ENCODE measurements at places on chromosomes 12 and 14.

DNA sequence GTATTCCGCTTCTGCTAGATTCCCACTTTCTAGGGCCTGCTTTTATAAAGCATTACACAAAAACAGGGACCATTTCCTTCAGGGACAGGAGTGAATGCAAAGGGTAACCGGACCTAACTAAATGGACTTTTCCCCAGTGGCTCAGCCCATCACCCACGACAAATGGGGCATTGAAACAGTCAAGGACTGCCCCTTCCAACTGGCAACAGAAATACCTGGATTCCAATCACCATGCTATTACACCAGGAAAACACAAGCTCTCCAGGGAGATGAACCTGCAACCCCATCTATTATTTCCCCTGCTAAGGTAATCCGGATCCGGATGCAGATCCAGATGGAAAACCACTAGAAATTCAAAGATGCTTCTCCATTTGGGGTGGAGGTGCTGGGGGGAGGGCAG is 1.0 kb downstream of the MPHOSPH9 start:
- DNase-seq: no peak

DNA sequence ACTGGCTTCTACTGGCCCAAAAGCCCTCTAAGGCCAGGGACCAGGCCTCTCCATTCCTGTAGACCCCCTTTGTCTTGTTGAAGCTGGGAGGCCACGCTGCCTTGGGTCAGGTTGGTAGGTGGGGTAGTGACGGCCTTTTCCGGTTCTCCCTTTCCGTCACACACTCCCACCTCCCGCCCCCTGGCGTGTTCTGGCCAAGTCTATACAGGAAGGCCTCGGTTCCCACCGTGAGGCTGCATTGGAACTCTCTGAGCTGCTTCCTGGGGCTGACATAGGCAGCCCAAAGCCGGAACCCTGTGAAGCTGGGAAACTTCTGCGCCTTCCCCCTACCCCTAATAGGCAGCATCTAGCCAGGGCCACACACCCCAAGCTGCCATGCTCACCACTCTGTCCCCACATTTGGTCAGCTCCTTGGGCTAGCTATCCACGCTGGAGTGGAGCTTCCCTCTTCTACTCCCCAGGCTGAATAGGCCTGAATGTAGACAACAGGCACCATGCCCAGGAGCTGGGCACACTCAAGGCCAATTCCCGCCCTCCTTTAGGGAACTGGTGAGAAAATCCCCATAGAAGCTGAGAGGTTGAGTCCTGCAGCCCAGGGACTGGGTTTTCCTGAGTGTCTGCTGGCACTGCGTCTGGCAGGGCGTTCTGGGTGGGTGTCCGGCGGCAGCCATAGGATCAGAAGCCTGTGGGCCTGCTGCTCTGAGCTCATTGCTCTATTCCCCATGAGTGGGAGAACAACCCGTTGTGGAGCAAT is 35.7 kb downstream of the RIN3 start:
- DNase-seq: no peak

DNA sequence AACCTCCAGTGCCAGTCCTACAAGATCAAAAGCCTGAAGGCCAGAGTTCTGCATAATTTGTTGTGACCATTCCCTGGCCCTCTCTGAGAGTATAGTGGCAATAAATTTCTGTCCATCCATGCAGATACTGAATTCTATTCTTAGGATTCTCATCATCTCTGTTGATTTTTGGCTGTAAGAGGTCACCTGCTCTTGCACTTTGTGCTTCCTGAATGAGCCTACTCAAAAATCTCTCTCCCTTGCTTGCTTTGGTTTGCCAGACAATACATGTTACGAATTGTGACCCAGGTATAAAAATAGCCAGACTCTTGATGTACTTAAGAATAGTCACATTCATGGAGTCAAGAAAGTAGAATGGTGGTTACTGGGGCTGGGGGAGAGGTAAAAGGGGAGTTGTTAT is 16.7 kb downstream of the ZNF664 start:
- no peak for DNase-seq

DNA sequence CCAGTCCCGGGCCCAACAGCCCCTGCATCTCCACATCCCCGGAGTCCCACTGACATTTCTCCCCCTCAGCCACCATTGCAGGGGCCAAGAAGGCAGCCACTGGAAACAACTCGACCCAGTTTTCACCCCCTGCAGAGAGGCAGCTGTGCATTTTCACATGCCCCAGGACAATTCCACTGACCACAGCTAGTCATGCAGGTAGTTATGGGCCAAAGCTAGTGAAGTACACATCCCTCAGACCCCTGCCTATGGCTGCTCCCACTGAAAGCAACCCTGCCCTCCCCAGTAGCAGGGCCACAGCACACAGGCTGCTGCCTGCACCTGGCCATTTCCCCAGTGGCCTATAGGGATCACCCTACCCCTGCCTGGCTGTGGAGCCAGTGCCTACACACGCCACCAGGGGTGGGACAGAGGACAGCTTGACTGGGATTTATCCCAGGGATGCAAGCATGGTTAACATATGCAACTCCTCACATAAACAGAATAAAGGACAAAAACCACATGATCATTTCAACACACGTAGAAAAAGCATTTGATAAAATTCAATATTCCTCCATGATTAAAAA is 154.0 kb downstream of the NDUFA12 start:
- DNase-seq: no peak

GRCh38 chr12:126602612-126603011 is 1537.4 kb downstream of the AACS start:
- DNase-seq: no peak

DNA sequence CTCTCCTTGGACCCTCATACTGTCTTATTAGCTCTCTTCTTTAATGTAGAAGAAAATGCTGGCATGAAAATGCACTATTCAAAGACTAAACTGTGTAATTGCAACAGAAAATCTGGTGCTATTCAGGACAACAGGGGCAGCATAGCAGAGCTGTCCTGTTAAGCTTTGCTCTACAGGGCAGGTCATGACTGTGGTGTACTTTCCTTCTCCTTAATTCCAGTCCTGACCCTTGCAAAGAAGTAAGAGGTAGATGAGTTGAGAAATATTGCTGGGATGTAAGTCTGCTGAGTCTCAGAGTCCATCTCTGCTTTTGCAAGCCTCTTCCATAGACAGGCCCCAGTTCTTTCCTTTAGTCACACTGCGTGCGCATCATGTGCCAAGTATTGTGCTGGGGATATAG is 52.6 kb upstream of the STK38L start:
- no peak for DNase-seq

DNA sequence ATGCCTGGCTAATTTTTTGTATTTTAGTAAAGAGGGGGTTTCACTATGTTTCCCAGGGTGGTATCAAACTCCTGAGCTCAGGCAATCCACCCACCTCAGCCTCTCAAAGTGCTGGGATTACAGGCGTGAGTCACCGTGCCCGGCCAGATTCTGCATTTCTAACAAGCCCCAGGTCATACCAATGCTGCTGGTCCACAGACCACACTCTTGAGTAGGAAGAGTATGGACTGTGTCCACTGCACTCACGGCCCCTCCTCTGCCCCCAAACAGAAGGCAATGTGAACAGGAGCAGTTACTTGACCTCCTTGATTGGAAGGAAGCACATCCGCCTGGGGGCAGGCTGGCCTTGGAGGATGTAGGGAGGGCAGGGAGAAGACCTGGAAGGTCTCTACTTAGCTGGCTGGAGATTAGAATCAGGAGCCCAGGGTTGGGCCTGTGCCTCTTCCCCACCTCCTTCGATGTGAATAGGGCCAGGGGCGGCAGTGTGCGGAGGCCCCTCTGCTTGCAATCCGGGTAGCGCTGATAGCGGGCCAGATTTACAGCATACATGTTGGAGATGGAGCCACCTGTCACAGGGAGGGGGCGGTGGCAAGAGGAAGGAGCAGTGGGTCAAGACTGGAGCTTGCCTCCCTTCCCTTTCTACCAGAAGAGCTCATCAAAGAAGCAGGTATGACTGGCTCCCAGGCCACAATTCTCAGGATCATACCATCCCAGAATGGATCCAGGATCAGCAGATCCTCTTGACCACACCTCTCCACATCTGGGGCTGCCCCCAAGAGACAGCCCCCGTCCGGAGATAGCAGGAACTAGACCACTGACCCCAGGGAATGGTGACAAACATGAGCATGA is 9.4 kb upstream of the ZNF740 start:
- DNase-seq: no peak

Data from cortex of kidney (tissue), 1 donor.